Fibroblast of skin of left quadriceps (primary cell): ENCODE measurements at places on chromosomes 7 and 10.

GRCh38 chr7:37977243-37977642, 56.8 kb downstream of the EPDR1 start:
- DNase-seq = no peak

DNA sequence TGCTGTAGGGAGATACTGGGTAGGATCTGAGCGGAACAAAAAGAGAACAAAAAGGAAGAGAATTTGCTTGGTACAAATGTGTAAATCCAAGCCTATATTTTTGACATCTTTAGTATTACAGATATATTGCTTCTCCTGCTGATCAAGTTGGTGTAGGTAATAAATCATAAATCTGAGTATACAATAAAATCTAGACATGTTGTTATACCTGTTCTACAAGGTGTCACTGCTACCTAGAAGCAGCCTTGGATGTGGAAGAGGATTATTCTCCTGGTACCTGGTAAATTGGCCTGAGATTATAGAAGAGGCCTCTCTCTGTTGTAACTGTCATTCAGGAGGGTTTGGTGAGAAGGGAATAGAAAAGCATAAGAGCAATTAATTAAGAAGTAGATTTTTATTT, 89.9 kb upstream of the LSM8 start:
- DNase-seq = no peak

DNA sequence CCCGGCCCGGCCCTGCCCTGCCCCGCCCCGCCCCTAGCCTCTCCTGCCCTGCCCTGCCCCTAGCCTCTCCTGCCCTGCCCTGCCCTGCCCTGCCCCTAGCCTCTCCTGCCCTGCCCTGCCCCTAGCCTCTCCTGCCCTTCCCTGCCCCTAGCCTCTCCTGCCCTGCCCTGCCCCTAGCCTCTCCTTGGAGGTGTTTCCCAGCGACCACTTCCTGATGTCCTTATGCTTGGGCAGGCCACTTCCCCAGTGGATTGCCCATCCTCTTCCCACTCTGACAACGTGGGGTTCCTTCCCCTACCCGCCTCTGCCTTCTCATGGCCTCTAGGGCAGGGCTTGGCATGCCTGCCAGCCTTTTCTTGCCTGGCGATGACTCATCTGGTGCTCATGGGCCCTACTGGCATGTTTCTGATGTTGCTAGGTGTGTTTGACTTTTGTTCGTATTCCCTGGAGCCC, 21.2 kb downstream of the PRXL2A start:
- no peak for DNase-seq

DNA sequence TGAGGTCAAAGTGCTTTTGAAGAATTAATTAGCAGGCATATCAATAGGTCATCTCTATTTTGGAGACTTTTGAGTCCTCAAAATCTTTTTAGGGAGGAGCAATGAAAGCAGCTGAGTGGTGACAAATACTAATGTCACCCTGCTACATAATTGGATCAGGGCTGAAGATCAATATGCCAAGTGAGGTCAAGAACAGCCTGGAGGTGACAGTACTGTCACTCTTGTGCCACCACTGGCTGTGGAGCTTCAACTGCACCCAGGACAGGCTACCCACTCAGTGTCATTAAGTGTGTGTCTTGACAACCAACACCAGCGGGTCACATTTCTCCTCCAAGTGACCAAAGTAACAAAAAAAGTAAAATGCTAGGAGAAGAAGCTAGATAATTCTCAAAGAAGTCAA, 167.8 kb downstream of the DOCK4 start:
- no peak for DNase-seq

DNA sequence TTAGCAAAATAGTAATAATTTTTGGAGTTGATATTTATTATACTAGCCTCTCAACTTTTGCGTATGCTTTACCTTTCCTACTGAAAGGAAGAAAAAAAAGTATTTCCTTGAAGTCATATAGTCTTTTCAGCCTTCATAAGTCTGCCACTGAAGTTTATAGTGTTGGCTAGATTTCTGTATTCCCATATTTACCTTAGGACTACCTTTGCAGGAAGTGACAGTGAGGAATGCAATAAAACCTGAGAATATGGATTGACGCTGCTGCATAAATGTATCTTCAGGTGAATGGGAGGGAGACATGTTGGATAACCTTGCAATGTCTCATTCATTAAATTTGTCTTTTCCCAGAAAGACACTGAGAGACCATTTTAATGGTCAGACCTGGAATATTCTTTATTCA, 6.6 kb upstream of the LRRTM3 start:
- no peak for DNase-seq
